ENCODE measurements at places on chromosomes 2 and 18. TPM values are rescaled to one million over a fixed set of nuclear protein-coding genes. Genes with fewer than 3 reads are reported as not detected.

The AP1S3 gene
- total RNA-seq = 28.0 TPM

The NYAP2 gene
- not detected for total RNA-seq

The MYCN gene
- total RNA-seq = not detected

The PECR gene
- total RNA-seq = 16.9 TPM

The RGPD3 gene
- total RNA-seq = 0.85 TPM

The FABP1 gene
- not detected for total RNA-seq

The RNF138 gene
- total RNA-seq = 21.7 TPM

The STEAP3 gene
- 31.4 TPM for total RNA-seq

The RNU2-63P gene
- not detected for total RNA-seq

The DRC1 gene
- not detected for total RNA-seq

The SIX3 gene
- not detected for total RNA-seq

The MYO7B gene
- total RNA-seq = under 0.01 TPM

The CERKL gene
- under 0.01 TPM for total RNA-seq

The CNTNAP5 gene
- under 0.01 TPM for total RNA-seq

The SLC9A2 gene
- not detected for total RNA-seq

The LRRTM1 gene
- not detected for total RNA-seq

The ITPRIPL1 gene
- total RNA-seq = 1.1 TPM

The CD28 gene
- total RNA-seq = not detected

The TCF4 gene
- total RNA-seq = 89.6 TPM

The GALR1 gene
- not detected for total RNA-seq

The LRATD1 gene
- under 0.01 TPM for total RNA-seq

The ELMOD3 gene
- 14.2 TPM for total RNA-seq

The INO80D gene
- 5.6 TPM for total RNA-seq

The CWC22 gene
- 16.3 TPM for total RNA-seq

The DAW1 gene
- total RNA-seq = 31.6 TPM

The DSC3 gene
- total RNA-seq = under 0.01 TPM

The TSPYL6 gene
- total RNA-seq = not detected

The RMND5A gene
- 25.1 TPM for total RNA-seq

The SLC19A3 gene
- total RNA-seq = 0.19 TPM

The SLC4A5 gene
- total RNA-seq = under 0.01 TPM

The ALPG gene
- total RNA-seq = not detected

The FEV gene
- total RNA-seq = not detected

The LOXHD1 gene
- not detected for total RNA-seq

The PJVK gene
- total RNA-seq = 0.77 TPM

The TGFA gene
- 0.56 TPM for total RNA-seq

The CCL20 gene
- total RNA-seq = 57.5 TPM

The NT5DC4 gene
- not detected for total RNA-seq
